ENCODE measurements at places on chromosomes 4 and X.

DNA sequence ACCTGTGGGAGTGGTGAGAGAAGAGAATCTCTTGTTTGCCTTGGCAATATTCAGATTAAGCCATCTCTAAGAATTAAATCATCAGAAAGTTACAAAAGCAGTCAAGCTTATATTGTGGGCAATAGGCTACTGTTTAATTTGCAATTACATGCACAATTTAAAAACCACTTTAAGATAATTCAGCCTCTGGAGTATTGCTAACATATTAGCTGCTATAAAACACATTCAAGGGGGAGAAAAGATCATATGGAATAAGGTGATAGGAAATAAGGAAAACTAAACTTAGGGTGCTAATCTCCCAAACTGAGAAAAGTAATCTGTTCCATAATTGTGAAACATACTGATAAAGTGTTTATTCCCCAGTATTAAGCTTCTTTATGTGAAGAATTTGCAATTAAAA lies 103.9 kb downstream of the ARAP2 start:
- DNase-seq = no peak

DNA sequence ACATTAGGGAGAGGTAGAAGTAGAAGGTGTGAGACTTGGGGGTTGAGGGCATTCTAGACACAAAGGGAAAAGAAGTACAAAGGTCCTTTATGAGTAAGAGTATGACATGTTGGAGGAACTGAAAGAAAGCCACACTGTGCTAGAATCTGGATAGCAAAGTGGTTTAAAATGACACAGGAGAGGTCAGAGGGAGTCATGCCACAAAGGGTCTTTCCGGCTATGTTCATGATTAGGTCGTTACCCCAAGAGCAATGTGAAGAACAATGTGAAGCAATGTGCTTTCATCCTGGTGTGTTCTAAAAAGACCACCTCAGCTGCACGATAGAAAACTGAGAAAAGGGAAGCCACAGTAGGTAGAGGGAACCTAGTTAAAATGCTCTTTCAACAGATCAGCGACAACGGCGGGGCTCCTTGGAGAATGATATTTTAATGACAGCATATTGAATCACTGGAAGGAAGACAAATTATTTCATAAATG lies 29.2 kb downstream of the SMIM14 start:
- DNase-seq = no peak

DNA sequence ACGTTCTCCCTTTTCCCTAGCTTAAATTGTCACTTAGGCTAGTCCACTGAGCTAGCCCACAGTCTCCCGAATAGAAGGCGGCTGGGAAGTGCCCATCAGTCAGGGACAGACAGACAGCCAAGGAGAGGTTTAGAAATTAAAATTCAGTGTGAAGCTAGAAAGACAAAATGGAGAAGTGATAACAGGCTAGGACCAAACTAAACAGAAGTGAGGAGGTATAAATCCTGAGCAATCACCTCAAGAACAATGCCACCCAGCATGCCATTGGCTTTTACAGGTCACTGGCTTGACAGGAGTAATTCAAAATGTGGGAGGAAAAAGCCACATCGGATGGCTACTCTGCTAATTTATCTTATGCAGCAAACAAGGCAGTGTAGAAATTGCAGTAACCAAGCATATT lies 138.9 kb downstream of the MAPK10 start:
- no peak for DNase-seq

DNA sequence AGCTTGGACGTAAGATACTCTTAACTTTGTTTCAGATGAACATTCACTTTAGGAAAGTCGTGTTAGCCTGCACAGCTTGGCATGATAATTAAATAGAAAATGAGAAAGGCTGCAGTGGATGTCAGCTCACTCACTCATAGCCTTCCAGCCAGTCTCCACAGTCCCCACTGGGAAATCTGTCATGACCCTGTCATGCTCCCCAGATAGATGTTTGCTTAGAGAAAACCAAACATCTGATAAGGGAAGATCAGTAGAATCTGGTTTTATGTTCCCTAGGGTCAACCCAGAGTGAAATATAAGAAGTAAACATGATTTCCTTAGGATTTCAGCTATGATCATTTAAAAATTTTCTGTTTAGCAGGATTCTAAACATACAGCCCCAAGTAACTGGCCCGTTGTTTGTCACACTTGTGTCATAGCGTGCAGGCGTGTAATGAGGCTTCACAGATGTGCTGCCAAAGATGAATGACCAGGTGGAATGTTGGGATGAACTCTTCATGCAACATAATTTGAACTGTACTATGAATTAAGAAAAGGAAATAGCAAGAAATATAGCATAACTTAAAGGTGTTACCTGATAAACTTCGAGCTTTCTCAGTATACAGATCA lies 180.1 kb downstream of the BANK1 start:
- no peak for DNase-seq

GRCh38 chr4:163110442-163110841 lies 56.2 kb downstream of the NAF1 start:
- no peak for DNase-seq

DNA sequence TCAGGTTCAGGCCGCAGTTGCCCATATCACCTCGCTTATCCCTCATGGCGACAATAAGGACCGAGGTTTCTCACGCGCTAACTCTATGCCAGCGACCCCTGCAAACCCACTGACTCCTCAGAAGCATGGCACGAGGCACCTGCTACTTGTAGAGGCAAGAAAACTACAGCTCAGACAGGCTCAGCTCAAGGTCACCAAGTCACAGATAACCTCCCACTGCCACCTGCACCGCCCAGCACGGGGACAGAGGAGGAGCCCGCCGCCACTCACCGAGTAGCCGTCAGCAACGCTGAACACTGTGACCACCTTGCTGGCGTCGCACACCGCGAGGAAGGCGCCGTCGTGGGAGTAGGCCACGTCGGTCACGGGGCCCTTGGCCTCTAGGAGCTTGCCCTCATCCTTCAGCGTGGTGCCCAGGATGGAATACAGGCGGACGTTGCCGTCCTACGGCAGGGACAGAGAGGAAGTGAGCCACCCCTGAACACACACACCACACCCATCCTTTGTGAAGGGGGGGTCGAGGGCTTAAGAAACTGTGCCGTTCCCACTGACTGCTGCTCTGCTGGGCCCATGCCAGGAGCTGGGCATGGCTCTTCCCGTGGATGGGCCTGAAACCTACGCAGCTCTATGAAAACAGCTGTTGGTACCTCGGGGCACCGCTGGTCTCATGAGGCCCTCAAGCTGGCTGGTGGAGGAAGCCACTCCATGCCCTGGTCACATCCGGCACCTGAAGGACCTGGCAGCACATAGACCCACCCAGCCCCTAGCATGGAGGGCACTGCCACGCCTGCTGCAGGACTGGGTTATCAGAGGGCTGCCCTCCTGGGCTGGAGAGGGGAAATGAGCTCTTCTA lies 38.9 kb downstream of the WDR1 start:
- DNase-seq = no peak

DNA sequence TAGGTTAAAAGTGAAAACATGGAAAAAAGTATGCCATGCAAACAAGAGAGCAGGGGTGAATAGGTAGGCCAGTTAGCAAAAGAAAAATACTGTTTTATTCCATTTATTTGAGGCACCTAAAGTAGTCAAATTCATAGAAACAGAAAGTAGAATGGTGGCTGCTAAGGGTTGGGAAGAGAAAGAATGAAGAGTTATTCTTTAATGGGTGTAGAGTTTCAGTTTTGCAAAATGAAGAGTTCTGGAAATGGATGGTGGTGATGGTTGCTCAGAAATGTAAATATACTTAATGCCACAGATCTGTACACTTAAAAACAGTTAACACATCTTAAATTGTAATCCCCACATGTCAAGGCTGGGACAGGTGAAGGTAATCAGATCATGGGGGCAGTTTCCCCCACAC lies 29.7 kb downstream of the PARM1 start:
- no peak for DNase-seq

DNA sequence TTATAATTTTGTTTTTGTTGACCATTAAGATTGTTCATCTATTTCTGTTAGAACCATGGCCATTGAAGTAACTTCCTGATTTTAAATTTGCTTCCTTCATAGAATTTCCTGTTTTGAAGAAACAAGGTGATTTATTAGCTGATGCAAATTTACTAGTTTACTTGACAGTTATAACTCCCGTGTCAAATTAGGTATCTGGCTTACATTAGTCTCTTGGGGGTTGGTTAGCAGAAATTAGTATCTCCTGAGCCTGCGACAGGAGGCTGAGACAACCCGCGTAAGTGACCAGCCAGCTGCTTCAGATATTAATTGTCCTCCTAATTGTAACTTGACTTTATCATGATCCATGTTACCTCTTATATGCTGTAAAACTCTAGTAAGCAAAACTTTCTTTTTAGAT lies 154.3 kb downstream of the CFAP299 start:
- no peak for DNase-seq

DNA sequence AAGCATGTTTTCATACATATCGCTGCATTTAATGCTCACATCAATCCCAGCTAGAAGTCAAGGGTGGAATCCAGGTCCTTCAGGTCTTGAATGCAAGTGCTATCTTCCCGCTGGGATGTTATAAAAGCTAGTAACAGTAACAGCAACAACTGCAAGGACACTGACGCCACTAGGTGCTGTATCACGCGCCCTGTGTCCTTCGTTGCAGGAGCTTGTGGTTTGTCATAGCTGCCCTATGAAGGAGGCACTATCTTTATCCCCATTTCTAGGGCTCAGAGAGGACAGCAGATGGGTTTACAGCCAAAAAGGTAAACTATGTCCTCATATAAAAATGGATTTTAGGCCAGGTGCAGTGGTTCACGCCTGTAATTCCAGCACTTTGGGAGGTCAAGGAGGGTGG lies 202.9 kb downstream of the NSUN7 start:
- DNase-seq = no peak

DNA sequence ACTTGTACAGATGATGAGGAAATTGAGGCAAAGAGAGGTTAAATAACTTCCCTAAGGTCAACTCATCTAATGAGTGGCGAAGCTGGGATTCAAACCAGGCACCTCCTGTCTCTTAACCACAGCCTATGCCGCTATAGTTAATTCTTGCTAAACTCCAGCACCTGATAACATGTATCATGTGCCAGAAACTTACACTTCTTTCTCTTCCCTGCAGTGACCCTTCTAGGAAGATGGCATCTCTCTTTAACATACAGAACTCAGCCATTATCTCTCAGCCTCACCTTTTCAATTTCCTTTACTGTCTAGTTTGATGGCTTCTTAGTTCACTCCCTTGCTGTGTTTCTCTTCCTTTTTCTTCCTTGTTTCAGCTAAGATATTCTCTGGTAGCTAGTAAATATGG lies 2.5 kb downstream of the VBP1 start:
- DNase-seq = no peak

- DNase-seq = no peak
Measured at GRCh38 chr4:17557880-17558279, 19.1 kb upstream of the LAP3 start.
